ENCODE measurements at places on chromosomes 2 and 18.

DNA sequence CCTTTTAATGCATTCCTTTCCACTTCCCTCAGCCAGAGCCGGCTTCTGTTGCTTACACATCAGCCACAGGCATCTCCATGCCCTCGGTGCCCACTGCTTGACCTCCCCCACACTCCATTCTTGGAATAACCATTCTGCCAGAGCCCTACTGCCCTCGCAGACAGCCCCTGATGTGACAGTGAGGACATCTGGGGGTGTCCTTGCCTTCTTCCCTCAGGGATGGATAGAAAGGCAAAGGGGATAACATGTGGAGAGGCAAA is 6.4 kb upstream of the NPPC start:
- no peak for DNase-seq

DNA sequence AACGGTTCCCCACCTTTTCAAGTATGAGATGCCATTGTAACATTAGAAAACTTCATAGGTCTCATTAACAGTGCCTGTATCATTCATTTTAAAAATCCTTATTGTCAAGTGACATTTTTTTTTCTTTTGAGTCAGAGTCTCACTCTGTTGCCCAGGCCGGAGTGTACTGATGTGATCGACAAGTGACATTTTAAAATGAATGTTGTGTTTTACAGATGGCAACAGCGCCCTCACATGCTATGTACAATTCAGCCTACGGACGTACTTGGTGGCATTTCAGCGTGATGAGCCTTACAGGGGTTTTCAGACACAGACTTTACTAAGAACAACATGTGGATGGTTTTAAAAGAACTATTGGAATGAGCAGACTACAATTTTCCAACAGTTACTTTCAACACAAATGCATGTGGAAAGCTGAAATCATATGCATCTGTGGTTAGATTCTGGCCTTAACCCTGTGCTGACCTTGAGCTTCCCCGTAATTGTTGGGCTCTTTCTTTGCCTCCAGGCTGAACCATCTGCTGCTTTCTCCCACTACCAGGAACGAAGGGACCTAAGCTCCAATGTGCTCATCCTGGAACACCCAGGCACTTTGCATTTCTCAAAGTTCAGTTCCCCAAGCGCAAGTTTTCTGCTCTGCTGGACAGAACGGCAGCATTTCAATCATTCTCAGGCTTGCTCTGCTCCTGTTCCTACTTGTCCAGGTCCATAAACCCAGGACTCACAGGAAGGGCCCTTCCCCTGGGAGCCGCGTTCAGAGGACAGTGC is 119.9 kb upstream of the NDUFV2 start:
- DNase-seq: peak; percentile 79

DNA sequence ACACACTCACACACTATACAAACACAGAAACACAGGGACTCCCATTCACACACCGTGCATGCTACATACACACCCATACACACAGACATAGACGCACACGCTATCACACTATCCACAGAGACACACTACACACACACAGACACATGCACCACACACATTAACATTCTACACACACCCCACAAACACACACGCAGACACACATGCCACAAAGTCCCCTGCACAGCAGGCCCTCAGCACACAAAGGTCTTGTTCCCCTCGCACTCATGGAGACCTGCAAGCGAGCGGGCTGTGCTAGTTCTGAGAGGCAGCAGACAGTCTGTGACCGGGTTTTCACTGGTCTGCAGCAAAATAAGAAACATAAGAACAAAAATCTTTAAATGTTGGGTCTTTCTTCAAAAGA is 429.6 kb upstream of the SALL3 start:
- DNase-seq: no peak

DNA sequence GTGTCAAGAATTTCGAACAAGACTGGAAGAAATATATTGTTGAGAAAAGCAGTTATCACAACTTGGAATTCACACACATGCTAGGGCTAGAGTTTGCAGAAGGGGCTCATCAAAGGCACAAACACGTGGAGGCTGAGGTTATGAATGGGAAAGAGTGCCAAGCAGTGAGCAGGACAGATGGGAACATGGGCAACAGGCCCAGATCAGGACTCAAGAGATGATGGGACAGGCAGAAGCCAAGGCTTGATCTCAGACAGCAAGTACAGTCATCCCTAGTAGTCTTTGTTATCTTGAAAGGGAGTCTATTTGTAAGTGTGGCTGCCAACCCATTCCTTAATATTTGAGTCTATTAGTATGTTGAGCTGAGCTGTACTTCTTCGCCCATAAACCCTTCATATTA is 22.2 kb upstream of the EPC2 start:
- no peak for DNase-seq
